GM04504 (cell line): ENCODE measurements at places on chromosomes 3 and 15.

GRCh38 chr3:36380221-36381031 lies at the start of gene STAC:
TSS of gene STAC (plus strand) at chr3:36380504. CDS start at chr3:36380644, 140 bp downstream.
- DNase-seq = no peak

DNA sequence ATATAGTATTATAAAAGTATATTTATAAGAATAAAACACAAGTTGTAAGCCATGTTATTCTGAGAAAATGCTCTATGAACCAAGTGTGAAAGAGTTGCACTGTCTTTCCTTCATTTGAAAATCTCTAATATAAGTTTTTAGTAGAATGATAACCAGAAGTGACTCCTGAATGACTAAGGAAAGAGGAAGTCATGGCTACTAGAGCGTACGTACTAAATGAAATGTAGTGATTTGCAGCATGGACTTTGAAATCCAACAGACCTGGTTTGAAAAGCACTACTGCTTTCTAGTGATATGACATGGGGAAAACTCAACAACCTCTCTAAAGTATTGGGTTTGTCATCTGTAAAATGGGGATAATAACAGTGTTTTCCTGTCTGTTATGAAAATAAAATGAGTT lies 10.3 kb upstream of the DNAJC13 start:
- no peak for DNase-seq

DNA sequence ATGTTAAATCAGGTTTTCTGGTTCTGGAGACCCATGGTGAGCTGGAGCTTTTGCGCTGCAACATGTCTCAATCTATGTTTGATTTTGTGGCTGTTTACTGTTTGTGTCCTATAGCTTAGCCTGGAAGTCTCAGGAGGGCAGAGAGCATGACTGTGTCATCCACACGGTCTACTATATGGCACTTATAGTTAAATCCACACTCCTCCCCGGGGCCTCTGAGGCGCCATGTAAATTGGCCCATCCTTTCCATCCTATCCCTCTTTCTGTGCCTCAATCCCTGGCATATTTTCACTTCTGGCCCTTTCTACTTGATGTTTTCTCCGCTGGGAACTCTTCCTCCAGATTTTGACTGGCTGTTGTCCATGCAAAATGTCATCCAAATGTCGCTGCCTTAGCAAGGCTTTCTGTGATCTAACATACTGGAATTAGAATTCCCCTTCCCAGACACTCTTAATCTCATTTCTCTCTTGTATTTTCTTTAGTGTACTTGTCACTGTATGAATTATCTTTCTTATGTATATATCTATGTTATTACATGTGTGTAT lies 560.8 kb upstream of the RGMA start:
- no peak for DNase-seq

DNA sequence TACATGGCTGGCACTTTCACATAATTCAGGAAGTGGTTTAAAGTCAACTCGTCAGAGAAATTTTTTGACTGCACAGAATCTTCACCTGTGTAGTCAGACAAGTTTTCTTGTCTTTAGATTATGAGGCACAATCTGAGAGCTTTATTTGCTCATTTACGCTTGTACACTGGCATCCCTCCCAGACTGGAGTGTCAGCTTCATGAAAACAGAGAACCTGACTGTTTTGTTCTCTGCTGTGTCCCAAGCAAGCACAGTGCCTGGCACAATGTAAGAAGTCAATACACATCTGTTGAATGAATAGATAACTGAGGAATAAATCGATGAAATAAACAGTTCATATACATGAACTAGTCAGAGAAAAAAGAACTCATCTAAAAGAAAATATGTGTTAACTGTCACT lies 846.1 kb upstream of the CFAP20DC start:
- DNase-seq = no peak

- no peak for DNase-seq
Observed at GRCh38 chr3:47407896-47408838, 27.3 kb downstream of the PTPN23 start.

DNA sequence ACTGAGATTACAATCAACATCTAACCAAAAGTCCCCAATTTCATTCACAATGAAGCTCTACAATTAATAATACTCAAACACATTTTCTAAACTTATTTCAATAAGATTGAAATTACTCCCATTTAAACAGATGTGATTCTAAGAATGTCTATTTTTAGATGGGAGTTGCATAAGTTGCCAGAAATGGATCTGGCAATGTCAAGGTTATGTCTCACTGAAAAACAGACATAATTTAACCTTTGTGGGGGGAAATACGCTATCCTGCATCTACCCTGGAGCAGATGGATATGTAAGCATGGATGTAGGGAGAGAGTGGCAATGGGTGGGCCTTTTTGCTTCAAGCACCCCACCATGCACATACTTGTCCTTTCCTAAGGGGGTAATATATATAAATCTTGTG lies 6.7 kb upstream of the EIF1B start:
- no peak for DNase-seq

- DNase-seq = no peak
Observed at GRCh38 chr15:72037321-72037720, 80.6 kb downstream of the MYO9A start.

- no peak for DNase-seq
Observed at GRCh38 chr3:195007766-195008165, 263.2 kb downstream of the XXYLT1 start.

DNA sequence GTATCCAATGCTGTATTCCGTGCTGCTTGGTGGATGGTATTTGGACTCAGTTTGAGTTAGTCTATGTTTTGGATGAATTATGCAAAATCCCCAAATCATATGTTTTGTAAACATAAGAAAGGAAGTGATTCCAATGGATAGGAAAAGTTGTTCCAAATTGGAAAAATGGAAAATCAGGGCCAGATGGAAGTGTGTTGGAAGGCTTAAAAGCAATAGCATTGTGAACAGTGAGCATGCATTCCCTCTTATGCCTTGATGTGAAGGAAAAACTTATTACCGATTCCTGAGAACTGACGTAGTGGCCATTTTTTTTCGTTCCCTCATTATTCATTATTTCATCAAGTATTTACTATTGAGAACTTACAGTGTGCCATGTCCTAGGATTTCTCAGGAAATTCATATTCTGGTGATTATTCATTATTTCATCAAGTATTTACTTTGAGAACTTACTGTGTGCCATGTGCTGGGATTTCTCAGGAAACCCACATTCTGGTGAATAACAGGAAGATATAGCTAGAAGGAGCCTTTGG lies 144.1 kb upstream of the TPRG1 start:
- no peak for DNase-seq

- DNase-seq = no peak
Observed at GRCh38 chr3:23697416-23697815, 108.3 kb upstream of the UBE2E1 start.

DNA sequence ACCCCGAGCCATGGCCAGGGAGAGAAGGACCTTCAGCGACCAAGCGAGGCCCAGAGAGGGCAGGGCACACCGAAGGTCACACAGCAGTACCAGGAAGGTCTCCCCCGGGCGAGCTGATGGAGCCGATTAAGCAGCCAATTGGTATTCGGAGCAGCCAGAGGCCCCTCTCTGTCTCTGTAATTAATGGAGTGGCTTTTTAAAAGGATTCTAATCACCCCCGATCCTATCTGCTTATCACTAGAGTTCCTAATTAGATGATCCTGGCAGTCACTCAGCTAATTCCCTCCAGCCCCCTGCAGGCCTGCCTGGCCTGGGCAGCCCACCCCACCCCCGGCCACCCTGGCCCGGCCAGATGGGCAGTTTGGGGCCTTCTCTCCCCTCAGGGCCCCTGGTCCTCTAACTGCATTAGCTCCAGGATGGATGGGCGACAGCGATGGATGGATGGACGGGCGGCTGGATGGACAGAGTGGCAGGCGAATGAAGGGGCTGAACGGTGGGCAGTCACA lies 1.6 kb upstream of the DNAJB8 start:
- DNase-seq = no peak

DNA sequence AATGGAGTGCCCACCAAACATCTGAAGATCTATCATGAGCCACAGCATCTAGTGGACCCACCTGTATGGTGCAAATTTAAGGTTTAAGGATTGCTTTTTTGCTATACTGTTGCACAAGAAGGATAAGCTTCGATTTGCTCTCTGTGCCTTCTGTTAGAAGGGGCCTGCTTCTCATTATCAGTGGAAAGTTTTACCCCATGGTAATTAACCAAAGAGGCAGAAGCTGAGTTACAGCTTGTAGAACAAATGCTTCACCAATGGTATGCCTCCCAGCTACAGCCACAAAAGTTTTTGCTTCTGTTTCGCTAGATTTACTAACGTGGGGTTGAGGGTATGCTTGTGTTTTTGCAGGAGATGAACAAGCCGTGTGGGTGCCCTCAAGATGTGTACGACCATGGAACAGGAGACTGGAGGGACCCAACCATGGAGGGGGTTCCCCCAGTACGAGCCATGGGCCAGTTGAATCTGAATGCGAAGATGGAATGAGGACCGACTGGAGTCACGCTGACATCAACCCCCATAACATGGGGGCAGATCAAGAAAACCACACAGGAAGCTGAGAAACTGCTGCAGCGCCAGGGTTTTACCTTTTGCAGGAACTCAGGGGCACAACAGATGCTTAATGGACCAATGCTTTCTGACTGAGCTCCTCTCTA lies 43.5 kb downstream of the ACAD9 start:
- no peak for DNase-seq

GRCh38 chr15:62843311-62843710 lies 199.2 kb upstream of the TPM1 start:
- DNase-seq = no peak

DNA sequence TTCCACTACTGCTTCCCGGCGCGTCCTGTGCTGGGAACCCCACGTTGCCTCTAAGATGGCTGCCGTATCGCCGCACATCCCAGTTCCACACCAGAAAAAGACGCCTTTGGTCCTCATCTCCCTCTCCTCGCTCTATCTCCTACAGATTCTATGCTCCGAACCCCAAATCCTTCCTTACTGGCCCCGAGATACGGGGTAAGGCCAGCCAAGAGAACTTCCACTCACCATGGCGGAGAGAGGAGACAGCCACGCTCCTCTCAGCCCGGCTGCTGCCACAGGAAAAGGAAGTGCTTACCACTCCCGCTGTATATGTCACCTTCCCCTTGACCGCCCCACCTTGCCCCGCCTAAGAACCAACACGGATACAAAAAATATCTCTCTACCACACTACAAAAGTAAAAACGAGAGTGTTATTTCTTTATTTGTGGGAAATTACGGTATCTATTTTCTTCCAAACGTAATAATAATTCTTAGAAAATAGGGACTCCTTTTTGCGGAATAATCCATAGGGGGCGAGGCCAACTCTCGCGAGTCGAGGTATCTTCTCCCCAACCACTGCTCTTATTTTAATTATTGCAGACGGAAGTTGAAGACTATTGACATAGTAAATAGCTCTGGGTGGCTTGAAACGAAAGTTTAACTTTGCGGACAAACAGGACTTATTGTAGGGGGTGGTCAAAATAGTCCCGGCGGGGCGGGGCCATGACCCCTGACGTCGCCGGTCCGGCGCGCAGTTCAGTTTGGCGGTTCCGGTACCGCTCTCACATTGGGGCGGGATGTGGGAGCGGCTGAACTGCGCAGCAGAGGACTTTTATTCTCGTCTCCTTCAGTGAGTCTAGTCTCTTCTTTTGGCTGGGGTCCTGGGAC lies at the start of the genes RPL4 and ZWILCH:
Gene RPL4 (minus strand): TSS at position 293 of the 867 bp plus-strand sequence. CDS start 65 bp downstream, at position 228.
Gene ZWILCH (plus strand): TSS at position 764 of the 867 bp plus-strand sequence. CDS start 13 bp downstream, at position 777.
- DNase-seq = peak; percentile 71

- DNase-seq = no peak
Observed at GRCh38 chr3:4772858-4773257, 206.4 kb upstream of the BHLHE40 start.

- peak; percentile 5 for DNase-seq
Observed at GRCh38 chr3:67381667-67382272, 272.6 kb downstream of the SUCLG2 start.

DNA sequence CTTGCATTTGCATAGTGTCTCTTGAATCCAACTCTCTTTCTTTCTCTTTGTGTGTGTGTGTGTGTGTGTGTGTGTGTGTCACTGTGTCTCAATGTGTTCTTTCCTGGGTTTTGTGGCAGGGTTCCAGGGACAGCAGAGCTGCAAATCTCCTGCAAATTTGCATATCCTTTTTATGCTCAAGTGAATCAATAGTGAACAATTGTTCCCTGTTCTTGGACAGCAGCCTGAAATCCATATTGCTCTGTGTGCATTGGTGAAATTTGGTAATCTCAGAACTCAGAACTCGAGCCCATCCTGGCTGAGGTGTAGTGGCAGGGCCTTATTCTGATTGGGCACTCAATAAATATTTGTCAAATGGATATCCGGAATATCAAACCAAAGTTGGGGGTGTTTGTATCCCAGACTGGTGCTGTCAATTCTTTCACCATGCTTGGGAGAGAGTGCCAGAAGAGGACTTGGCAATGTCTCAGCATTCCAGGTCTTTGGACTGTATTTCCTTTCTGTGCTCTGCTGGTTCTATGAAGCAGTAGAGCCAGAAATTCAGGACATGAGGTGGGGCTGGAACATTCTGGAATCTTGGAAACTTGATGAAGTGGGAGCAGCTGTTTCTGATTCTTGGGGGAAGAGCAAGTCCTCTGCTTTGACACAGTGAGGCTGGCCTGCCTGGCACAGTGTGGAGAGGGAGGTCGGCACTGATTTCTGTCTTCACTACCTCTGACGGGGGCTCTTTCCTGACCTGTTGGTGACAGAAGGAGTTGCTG lies 380.6 kb upstream of the C2CD4B start:
- peak; percentile 72 for DNase-seq
